Uterus (tissue), 4 donors: ENCODE measurements at places on chromosomes 2 and 18. TPM values are rescaled to one million over a fixed set of nuclear protein-coding genes. Genes with fewer than 3 reads are reported as not detected.

MRPL30 gene
- 27.2 TPM for total RNA-seq

- DNase-seq: no peak
- H3K27me3 ChIP-seq: no peaks in the 10 kb centered on the region
- H3K27ac ChIP-seq: no peak overlapping the region
Observed at GRCh38 chr18:8800876-8801262, 95.5 kb downstream of the MTCL1 start.

AMER3 gene
- total RNA-seq: not detected

GRCh38 chr18:6569813-6570212, 155.1 kb upstream of the L3MBTL4 start:
- H3K27me3 ChIP-seq: no peaks in the 10 kb centered on the region

DNA sequence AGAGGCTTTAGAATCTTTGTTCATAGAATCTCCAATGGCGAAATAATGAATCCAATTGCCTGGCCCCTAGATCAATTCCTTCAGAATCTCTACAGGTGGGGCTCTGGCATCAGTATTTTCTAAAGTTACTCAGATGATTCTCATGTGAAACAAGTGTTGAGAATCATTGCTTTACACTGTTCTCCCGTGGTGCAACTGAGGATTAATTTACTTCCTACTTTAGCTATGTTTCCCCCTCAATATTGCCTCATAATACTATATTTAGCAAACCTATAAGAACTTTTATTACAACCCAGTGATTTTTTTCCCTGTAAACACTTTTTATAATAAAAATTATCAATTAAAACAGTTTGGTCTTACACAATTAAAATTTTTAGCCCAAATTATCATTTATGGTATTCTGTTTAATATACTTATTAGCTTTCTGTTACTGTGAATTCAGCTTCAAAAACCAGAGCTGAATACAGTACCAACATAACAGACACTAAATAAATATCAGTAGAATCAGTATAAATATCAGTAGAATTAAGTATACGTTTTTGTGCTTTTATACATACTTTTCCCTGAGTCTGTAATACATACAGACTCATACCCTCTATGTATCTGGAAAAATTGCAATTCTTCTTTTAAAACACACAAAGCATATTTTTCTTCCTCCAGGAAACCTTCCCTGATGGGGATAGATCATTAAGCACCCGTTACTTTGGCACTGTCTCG, 20.8 kb downstream of the SLC38A11 start:
- no peak overlapping the region for H3K27ac ChIP-seq
- no peaks in the 10 kb centered on the region for H3K27me3 ChIP-seq
- H3K36me3 ChIP-seq: no peaks in the 10 kb centered on the region
- H3K4me1 ChIP-seq: no peaks in the 10 kb centered on the region

DNA sequence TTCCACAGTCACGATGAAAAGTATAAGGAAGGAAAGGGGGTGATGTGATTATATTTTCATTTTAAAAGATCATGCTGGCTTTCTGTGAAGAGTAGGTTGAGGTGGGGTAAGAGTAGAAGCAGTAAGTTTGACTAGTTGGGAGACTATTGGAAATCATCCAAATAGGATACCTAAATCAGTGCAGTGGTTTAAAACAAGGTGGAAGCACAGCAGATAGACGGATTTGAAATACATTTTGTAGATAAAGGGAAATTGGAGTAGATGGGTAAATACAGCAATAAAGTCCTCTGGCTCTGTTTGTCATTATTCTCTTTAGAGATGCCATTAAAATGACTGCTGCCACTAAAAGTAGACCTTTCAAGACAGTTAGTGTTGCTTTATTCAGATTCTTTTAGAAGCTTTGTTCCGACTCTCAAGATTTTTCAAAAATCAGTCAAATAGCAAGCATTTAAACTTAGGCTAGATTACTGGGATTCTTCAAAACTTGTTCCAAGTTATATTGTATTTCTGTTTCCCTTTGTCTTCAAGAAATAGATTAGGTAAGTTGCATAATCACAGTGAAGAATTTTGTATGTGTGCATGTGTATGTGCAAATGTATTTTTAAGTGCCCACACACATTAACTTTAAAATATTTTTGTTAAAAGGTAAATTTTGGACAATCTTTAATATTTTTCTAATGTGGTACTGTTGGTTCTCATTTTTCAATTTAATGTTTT, 61.7 kb upstream of the DTNA start:
- H3K4me1 ChIP-seq: no peaks in the 10 kb centered on the region
- DNase-seq: no peak
- H3K36me3 ChIP-seq: no peaks in the 10 kb centered on the region
- no peak overlapping the region for H3K27ac ChIP-seq
- H3K27me3 ChIP-seq: no peaks in the 10 kb centered on the region

DNA sequence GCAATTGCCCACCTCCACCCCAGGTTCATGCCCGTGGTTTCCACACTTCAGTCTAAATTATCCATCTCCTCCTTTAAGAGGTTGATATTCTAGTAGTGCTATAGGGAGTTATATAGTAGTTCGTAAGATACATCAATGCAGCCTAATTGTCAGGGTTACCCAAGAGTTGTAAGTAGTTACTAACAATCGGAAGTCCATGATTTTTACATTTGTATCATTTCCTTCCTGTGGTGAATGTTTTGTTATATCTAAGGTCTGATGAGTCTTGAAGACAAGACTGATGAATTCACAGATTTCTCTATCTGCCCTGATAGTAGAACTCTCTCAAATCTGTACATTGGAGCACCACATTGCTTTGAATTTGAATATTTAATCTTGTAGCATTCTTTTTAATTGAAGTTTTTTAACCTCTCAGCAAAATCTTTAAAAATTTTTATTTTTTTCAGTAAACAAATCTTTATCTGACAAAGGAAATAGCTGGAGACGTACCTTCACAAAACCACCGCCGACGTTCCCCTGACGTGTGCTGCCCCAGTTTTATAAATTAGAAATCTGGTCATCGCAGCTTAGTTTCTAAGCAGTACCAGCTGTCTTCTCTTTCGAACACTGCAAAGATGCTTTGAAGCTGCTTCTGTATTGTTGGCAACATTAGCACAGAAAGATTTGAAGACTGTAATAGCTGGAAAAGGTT, 264.5 kb downstream of the SOCS6 start:
- H3K27me3 ChIP-seq: no peaks in the 10 kb centered on the region
- no peaks in the 10 kb centered on the region for H3K4me1 ChIP-seq

TUBA3D gene
- total RNA-seq: 1.0 TPM

- H3K36me3 ChIP-seq: no peaks in the 10 kb centered on the region
- DNase-seq: no peak
- H3K27me3 ChIP-seq: no peaks in the 10 kb centered on the region
- no peak overlapping the region for H3K27ac ChIP-seq
- no peaks in the 10 kb centered on the region for H3K4me1 ChIP-seq
Observed at GRCh38 chr18:60145776-60146175, 226.8 kb downstream of the MC4R start.

- no peaks in the 10 kb centered on the region for H3K4me1 ChIP-seq
- no peaks in the 10 kb centered on the region for H3K27me3 ChIP-seq
- no peak overlapping the region for H3K27ac ChIP-seq
- no peaks in the 10 kb centered on the region for H3K36me3 ChIP-seq
Observed at GRCh38 chr2:147133286-147133908, 711.4 kb upstream of the ACVR2A start.

- no peak overlapping the region for H3K27ac ChIP-seq
- H3K27me3 ChIP-seq: no peaks in the 10 kb centered on the region
- no peaks in the 10 kb centered on the region for H3K4me1 ChIP-seq
- no peak overlapping the region for H3K4me3 ChIP-seq
Observed at GRCh38 chr2:84631985-84632384, 115.7 kb downstream of the DNAH6 start.
